ENCODE measurements at places on chromosomes 7 and 10.

DNA sequence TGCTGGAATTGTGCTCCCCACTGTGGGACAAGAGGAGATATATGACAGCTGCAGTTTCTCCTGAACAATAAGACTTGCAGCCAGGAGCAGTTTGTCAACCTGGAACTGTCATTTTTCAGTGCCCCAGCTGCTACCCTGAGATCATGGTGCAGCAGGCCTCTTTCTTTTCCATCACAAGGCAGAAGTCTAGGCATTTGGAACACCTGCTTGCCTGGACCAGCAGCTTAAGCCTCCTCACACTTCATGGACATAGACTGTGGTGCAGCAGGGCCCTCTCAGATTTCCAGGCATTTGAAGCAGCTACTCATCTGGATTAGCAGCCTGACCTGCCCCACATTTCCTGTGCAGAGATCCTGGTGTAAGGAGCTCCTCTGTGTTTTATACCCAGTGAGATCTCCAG lies 450.7 kb upstream of the TEX47 start:
- no peak for DNase-seq

- DNase-seq: peak; percentile 49
Measured at GRCh38 chr7:66013938-66014337, 31.9 kb upstream of the GUSB start.

- no peak for DNase-seq
Measured at GRCh38 chr7:17036584-17036983, 154.8 kb upstream of the AGR3 start.

- no peak for DNase-seq
Measured at GRCh38 chr10:105359708-105360107, 718.6 kb downstream of the SORCS3 start.

GRCh38 chr10:127216786-127217185 lies 20.4 kb upstream of the INSYN2A start:
- no peak for DNase-seq

DNA sequence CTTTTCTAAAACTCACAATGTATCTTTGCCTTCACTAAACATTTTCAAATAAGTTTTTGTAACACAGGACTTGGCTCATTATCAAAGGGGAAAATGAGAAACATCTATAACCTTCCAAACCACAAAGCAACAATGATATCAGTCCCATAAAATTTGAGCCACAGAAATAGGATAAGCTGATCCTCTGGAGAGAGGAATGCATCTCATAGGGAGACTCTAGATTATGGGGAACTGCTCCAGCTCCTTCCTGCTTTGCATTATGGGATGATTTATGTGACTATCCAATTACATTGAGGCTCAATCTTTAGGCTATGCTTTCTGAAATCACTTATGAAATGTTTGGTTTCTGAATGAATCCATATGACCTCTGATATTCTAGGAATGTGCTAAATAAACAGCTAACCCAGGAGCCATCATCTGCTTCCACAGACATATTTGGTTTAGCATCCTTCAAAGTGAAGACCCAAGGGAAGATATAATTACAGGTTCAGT lies 70.4 kb downstream of the CUBN start:
- no peak for DNase-seq

GRCh38 chr7:94781236-94781635 lies 125.3 kb upstream of the SGCE start:
- no peak for DNase-seq

- DNase-seq: no peak
Measured at GRCh38 chr10:109889867-109890266, 33.4 kb downstream of the XPNPEP1 start.

DNA sequence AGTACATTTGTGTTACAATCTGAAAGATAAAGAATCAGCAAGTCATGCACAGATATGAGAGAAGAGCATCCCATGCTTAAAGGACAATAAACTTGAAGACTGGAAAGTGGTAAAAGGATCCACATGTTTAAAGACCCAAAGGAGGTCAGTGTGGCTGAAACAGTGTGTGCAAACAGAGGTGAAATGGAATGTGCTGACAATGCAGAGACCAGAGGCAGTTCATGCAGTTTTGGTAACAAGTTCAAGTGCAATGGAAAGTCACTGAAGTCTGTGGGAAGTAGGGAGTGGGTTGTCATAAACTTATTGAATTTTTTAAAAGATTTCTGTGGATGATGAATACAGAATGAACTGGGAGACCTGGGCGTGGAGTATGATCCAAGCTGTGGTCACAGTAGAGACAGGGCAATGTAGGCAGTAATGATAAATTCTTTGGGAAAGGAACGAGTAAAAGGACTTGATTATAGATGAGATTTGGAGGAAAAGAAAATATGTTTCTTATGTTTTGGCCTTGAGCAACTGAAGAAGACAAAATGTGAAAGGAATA lies 408.0 kb downstream of the HGF start:
- peak; percentile 15 for DNase-seq

DNA sequence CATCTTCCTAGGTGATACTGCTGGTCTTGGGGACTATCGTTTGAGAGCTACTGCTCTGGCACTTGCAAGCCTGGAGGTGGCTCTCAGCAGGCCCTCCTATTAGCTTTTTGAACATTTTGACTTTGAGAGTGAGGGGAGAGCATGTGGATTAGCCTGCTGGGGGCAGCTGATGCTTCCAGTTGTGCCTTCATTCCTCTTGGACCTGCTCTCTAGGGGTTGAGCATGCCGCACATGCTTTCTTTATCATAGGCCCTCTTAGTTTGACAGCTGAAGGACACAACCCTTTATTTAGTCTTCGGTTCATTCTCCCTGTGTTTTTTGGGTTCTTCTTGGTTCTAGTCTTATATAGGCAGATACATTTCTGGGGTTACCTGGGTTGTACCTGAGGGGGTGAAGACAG lies 132.1 kb downstream of the GALNT17 start:
- DNase-seq: no peak

DNA sequence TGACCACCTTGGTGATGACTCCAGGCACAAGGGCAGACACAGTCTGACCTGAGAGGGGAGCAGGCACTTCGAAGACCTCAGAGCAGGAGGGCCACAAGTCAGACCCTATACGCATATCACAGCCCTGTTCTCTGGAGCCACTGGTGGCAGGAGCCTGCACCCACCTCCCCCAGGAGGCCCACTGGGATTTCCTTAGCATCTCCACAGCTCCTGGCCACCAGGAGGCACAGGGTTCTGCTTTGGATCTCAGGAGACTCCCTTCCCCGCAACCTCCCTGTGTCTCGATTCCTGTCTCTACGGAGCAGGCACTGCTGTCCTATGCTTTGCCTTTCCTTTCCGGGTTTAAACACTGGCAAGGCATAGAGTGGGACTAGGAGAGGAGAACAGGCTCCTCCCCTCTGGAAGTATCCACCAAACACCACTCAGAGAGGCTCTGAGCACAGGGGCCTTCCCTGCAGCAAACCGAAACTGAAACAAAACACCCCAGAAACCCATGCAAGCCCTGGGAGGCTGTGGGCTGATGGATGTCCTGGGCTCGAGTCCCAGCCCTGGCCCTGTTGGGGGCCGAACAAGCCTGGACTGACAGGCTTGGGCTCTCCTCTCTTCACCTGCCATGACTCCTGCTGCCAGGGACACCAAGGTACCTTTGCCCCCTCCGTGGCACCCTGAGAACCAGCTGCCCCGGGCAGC lies 166.3 kb downstream of the NEURL1 start:
- no peak for DNase-seq

- DNase-seq: no peak
Measured at GRCh38 chr10:93807371-93807770, 49.6 kb downstream of the LGI1 start.

DNA sequence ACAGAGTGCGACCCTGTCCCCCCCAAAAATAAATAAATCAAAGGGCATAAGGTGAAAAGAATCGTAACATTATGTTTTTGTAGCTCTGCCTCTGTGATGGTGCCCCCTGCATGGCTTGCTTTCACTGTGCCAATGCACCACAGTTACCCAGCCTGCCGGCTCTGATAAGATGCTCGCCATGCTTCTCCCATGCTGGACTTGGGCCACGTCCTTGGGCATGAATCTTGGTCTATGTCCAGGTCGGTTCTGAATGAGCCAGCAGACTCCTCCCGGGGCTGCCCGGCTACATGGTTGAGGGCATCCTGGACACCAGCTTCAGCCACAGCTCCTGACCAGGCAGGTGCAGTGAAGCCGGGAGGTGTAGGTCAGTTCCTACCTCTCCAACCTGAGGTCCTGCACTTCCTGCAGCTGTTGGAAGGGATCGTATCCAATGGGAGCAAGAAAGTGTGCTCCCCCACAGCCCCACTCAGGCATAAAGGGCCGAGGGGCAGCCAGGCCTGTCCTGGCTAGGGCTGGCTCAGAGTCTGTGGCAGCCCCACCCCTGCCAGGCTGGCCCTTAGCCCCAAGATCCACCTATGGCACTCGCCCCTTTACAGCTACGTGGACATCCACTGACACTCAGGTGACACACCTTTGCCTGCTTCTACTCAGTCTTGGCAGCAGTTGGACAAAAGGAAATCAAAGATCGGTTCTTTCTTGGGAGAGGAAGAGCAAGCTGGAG lies 34.1 kb downstream of the CHST3 start:
- DNase-seq: no peak

DNA sequence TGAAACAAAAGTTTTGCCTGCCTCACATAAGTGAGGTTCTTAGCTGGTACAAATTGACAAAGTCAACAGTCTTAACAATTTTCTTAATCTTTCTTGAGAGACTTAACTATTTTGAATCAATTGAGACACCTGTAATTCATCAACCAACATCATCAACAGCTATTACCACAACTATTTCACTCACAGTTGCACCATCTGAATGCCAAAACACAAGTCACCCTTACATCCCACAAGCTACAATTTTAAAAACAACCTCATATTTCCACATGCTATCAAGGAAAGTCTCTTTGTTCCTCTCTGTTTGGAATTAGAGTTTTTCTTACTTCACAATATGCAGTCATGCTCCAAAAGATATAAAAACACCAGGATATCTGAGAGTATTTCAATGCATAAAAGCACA lies 4.9 kb downstream of the SMURF1 start:
- no peak for DNase-seq

- DNase-seq: no peak
Measured at GRCh38 chr7:35380739-35381224, 126.9 kb upstream of the TBX20 start.

- DNase-seq: no peak
Measured at GRCh38 chr7:23615331-23615730, 18.1 kb downstream of the CCDC126 start.

DNA sequence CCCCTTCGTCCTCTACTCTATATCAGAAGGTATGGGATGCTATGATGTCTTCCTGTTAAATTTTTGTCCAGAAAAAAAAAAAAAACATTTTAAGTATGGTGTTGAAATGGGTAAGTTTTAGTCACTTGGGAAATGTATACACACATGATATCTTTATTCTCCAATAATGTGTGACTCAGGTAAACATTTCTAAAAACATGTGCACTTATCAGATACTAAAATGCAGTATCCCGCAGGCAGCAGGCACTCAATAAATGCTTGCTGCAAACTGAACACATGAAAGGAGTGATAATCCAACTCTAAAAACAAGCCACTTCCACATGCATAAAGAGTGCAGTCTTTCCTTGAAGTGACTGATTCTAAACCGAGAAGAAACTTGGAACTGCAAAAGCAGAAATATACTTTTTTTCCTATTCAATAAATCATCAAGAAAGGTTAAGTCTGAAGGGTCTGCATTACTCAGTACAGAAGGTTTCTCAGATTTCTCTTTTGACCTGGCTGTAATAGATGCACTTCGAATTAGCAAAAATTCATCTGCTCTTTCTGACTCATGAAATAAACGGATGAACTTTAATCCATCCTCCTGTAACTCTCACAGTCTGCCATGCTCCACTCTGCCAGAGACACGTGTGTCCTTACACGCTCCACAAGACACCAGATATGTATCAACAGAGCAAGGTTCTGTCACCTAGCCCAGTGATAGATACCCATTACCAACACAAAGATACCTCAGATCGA lies 84.0 kb downstream of the HIPK2 start:
- no peak for DNase-seq

GRCh38 chr7:14055813-14056212 lies 66.3 kb upstream of the ETV1 start:
- no peak for DNase-seq

DNA sequence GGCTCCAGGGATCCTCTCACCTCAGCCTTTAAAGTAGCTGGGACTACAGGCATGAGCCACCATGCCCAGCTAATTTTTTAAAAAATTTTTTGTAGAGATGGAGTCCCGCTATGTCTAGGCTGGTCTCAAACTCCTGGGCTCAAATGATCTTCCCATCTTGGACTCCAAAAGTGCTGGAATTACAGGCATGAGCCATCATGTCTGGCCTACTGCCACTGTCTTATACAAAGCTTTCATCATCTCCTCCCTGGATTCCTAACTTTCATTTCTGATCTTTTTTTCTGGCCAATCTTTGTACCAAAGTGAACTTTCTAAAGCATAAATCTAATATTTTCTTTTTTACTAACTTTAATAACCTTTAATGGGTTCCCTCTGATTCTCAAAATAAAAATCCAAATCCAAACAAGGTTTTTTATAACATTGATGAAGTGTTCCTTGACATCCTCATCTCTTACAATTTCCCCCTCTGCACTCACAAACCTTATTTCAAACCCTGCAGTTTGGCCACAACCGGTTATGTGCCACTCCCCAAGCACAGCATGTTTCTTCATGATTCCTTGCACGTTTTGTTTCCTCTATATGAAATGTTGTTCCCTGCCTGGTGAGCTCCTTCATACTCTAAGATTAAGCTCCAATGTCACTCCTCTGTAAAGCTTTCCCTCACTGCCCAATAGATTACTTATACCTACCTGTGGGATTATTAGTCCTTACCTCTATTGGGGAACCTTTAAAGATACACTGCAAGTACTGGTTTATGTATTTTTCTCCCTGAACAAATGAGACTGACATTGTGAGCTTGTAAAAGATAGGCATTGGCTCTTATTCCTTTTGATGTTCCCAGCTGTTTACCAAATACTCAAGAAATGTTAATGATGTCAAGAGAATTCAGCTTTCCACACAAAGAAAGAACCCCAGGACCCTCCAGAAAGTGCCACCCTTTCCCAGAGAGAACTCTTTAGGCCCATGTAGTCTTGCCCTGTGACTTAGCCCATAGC lies 101.7 kb downstream of the HOXA1 start:
- no peak for DNase-seq

DNA sequence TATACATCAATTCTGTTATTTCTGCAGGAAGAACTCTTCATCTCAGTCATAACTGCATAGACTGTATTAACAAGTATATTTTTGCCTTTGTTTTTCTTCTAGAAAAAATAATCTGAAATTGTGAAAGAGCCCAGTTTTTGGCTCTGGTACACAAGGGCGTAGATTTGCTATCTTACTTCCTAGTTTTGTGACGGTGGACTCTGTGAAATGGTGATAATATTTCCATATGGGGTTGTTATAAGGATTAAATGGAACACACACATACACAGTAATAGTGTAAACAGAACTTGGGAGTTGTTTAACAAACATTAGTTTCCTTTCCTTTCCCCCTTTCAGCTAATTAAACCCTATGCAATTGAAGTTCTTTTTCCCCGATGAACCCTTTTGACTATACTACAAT lies 108.7 kb downstream of the MKLN1 start:
- no peak for DNase-seq

- no peak for DNase-seq
Measured at GRCh38 chr7:7564323-7564780, 2.3 kb upstream of the MIOS start.

- DNase-seq: no peak
Measured at GRCh38 chr10:132833421-132834111, 47.6 kb upstream of the NKX6-2 start.

- no peak for DNase-seq
Measured at GRCh38 chr10:62885684-62886461, 69.7 kb upstream of the EGR2 start.

Measured in SK-N-SH (cell line).